ENCODE measurements at places on chromosomes 1 and 21.
A peak's percentile ranks its signal among the peaks of the same experiment; 100 is the strongest.

DNA sequence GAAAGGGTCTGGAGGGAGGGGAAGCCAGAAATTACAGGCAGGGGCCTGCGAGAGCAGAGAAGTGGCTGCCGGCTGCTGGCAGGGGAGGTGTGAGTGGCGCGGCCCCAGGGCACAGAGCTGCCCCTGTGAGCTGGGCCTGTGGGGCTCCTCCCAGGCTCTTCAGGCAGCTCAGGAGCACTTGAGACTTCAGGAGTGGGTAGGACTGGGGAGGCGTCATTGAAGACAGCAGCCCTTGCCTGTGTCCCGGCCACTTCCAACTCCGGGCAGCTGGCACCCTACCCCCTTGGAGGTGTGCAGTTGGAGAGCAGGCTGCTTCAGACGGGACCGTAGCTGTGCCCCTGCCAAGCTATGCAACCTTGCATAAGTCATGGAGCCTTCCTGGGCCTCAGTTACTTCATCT, 87.5 kb upstream of the ACTL8 start:
- DNase-seq, result no peak

- DNase-seq, result no peak
Observed at GRCh38 chr1:183209533-183210158, 23.6 kb downstream of the LAMC2 start.

DNA sequence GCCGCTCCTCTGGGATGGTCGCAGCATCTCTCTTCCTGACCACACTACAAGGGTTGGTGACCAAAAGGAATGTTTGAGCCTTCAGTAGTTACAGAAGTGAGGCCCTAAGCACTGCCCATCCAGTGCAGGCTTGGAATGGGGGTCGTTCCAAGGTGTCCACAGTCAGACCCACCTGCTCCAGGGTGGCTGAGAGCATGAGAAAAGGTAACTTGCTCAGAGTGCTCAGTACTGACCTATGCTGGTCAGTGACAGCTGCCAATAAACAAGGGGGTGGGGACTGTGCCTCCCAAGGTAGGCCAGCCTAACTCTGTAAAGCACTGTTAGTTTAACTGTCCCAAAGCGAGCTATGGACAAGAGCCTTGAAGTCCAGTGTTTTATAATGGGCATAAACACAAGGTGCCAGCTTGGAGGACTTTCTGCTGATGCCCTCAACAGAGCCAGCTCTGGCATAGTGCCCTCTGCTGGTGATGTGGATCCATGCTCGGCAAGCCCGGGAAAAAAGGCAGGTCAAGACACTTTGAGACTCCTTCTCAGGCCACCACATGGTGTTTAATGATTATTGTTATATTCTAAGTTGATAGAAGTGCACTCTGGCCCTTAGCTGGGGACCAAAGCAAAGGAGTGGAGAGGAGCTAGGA, 78.1 kb upstream of the DNAH14 start:
- peak; percentile 8 for DNase-seq

- DNase-seq, result no peak
Observed at GRCh38 chr1:54809496-54810074, 8.5 kb upstream of the TTC22 start.

DNA sequence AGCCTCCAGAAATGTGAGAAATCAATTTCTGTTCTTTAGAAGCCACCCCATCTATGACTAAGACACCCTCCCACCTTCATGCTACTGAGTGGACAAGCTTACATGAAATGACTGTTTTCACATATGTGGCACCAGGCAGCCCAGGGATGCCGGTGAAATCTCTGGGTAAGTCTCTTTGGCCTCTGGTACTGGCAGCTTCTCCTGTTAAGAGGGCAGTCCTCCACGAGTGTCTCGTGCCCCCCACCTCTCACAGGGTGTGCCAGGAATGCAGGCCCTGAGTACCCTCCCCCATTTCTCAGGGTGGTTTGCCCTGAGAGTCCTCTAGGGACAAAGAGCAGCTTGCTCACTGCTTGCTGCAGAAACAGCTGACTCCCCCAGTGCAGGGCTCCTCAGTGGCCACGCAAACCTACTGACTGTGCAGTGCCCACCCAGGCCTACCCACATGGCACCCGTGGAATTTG, 3.2 kb upstream of the PRXL2B start:
- DNase-seq, result no peak

DNA sequence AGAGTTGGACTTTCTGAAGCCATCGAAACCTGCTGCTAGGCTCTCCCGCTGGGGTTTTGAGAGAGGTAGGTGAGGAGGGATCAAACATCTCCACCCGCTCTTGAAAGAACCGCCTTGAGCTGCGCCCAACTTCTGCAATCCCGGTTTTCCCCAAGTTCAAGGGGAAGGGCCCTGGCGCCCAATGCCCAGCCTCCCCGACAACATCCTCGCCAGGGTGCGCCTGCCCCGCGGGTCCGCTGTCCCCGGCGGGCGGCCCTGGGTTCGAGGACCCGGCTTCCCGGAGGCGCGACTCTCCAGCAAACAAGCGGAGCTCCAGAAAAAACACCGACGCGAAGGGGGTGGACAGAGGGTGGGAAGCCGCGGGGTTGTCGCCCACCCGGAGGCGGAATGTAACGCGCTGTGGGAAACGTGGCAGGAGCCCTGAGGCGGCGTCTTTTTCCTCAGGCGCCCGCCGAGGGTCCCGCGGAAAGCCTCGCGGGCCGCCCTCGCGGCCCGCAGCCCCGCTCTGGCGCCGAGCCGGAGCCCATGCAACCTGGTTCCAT, 607 bp downstream of the BTG3 start:
- peak; percentile 2 for DNase-seq

GRCh38 chr1:4531842-4532241, 122.6 kb upstream of the AJAP1 start:
- DNase-seq, result no peak

GRCh38 chr1:219432191-219432606, 180.7 kb downstream of the ZC3H11B start:
- no peak for DNase-seq

GRCh38 chr1:146036965-146037646, 15.6 kb upstream of the HJV start:
- DNase-seq, result no peak

DNA sequence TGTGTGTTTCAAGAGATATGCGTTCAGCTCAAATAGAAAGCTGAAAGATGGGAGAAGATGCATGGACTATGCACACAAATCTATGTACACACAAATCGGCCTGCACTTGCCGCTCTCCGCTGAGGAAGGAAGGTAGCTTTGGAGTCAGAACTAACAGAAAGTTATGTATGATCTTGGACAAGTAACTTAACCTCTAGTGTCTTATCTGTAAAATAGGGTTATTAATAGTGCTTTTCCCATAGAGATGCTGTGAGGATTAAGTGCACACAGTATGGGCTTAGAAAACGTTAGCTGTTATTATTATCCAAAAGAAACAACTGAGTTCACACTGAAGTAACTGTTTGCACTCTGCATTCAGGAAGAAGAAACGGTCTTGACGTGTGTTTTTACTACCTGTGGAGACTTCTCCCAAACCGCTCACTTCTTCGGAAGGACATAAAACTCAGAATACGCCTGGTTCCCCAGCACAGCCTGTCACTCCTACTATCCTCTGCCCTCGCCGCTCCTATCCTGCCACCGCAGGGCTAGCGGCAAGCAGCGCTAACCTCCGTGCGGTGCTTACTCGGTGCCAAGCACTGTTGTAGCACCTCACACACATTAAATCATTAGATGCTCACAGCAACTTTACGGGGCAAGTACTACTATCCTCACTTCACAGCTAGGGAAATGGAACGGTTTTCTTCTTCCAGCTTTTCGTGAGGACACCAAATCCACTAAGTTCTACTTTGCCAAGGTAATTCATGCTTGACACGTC, 1.3 kb downstream of the TGFBR3 start:
- no peak for DNase-seq

GRCh38 chr1:161631076-161631475, at the start of gene FCGR3B:
Gene FCGR3B, minus strand, starts transcription at chr1:161631176. Its CDS starts 82 bp downstream, at chr1:161631094.
- DNase-seq, result no peak

DNA sequence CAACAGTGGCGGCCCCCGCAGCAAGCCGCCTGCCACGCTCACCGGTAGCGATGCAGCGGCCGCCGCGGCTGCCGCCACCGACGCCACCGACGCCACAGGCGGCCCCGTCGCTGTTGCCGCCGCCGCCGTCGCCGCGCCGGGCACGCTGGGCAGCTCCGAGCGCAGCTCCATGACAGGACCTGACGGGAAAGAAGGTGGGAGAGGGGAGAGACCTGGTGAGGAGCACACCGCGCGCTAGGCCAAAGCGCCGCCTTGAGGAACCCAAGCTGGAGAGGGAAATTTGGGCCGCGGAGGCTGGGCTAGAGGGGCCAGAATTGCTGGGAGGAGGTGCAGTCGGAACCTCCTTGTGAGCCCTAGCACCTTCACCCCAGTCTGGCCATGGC, 1.9 kb downstream of the DMRTA2 start:
- DNase-seq, result no peak
